ENCODE measurements at places on chromosomes 5 and 9. TPM values are rescaled to one million over a fixed set of nuclear protein-coding genes. Genes with fewer than 3 reads are reported as not detected.

DNA sequence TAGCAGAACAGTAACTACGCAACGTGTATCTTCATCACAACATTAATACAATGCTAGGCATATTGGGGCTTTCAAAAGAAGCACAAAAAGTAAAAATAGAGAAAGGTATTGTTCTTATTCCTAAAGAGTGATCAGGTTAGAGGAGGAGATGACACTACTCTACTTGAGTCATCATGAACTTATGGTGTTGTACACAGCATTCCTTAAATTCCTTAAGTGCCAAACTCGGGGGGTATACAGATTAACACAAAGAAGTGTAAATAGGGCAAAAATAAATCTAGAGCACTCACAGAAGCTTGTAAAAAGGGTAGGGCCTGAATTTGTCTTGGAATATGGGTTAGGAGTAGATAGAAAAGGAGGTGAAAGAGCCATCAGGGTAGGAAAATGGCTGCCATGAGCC, 308.0 kb upstream of the DAP start:
- no peak for DNase-seq

HAVCR1 gene
- total RNA-seq: not detected

OTULINL gene
- 5.8 TPM for total RNA-seq

MIGA2 gene
- total RNA-seq: 32.9 TPM

DNA sequence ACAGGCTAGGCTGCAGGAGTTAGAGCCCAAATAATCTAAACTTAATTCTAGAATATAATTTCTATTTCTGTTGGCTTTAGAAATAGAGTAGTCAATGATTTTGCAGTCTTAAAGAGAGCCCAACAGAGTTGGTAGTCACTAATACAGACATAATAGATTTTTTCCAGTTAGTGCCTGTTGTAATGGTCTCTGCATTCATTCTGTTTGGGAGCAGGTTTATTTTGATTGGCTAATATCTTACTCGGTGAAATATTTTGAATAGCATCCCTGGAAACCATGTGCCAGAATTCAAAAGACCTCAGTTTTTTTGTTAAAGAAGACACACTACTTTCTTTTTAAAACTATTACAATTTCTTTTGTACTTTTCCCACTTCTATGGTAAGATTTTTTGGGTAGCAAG, 107.2 kb downstream of the RASGRF2 start:
- no peak for DNase-seq

- no peak for DNase-seq
Measured at GRCh38 chr5:180241600-180241999, 32.6 kb upstream of the RASGEF1C start.

GRCh38 chr9:86035827-86036440, 63.4 kb downstream of the GOLM1 start:
- DNase-seq: no peak

FAXDC2 gene
- 9.3 TPM for total RNA-seq

AK8 gene
- 2.0 TPM for total RNA-seq
